ENCODE measurements at places on chromosomes 3 and 15.

DNA sequence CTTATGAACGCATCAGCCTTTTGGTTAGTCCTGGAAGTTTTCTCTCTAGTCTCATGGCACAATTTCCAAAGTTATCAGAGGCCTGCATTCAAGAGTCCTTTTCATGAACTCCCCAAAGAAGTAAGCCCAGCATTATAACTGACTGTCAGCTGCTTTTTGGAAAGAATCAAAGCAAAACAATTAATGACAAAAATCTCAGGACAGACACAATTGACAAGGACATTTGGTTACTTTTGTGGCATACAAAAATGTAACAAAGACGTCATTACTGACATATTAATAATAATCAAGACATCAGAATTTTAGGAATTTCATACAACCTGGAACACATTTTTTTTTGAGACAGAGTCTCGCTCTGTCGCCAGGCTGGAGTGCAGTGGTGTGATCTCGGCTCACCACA is 21.2 kb downstream of the KATNBL1 start:
- DNase-seq = no peak

DNA sequence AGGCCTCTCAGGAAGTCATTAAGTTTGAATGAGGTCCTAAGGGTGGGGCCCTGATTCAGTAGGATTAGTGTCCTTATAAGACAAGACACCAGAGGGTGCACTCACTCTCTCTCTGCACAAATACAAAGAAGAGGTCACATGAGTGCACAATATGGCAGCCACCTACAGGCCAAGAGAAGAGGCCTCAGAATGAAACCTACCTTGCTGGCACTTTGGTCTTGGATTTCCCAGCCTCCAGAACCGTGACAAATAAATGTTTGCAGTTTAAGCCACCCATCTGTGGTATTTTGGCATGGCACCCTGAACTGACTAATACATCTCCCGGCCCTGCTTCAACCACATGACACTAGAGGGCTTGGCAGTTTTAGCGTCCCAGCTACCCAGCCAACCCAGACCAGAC is 73.9 kb upstream of the CHRNB4 start:
- DNase-seq = no peak

- no peak for DNase-seq
These were observed 16.0 kb downstream of the FBLN2 start for GRCh38 chr3:13564751-13565560.

DNA sequence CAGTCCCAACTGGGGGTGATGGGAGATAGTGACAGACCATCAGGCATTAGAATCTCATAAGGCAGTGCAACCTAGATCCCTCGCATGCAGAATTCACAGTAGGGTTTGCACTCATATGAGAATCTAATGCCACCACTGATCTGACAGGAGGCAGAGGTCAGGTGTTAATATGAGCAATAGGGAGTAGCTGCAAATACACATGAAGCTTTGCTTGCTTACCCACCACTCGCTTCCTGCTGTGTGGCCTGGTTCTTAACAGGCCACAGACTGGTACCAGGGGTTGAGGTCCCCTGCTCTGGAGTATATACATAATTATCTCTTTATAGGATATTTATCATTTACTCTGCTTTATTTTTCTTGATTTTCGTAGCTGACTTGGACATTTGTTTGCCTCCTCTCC is 36.0 kb upstream of the ZMAT3 start:
- DNase-seq = no peak

DNA sequence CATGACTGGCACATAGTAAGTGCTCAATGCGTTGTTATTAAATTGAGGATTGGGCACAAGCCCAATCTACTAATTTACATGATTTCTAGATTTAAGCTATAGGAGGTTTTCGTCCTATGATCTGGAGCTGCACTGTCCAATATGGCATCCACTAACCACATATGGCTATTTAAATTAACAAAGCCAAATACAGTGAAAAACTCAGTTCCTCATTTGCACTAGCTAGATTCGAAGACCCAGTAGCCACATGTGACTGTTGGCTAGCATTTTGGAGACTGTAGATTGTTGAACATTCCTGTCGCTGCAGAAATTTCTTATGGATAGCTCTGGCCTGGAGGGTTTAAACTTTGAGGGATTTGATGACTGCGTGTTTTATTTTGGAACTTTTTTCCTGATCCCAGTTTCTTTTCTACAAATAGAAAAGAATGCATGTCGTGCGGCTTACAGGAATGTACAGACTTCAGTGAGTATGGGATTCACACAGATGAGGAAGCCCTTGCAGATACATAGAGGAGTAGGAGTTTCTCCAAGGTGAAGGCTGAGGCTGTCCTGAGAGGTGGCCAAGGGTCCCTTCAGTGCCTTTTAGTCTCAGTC is 82.8 kb downstream of the SLCO3A1 start:
- DNase-seq = no peak

- DNase-seq = no peak
These were observed 46.4 kb downstream of the C2CD4B start for GRCh38 chr15:62118520-62119226.

DNA sequence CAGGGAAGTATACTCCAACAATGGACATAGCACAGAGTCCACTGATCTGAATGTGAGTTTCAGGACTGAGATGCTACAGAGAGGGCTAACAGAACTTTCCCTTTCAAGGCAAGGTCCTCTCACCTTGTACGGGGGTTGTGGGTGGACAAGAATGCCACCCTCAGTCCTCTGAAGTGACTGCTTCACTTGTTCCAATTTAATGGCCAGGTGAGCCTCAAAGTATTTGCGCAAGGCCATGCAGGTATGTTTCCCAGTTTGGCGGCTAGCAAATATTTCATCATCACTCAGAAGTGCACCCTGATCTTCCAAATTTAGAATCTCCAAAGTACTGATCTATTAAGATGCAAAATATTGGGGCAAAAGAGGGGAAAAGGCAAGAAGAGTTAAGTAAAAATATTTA is 38.1 kb downstream of the RBM15B start:
- no peak for DNase-seq

DNA sequence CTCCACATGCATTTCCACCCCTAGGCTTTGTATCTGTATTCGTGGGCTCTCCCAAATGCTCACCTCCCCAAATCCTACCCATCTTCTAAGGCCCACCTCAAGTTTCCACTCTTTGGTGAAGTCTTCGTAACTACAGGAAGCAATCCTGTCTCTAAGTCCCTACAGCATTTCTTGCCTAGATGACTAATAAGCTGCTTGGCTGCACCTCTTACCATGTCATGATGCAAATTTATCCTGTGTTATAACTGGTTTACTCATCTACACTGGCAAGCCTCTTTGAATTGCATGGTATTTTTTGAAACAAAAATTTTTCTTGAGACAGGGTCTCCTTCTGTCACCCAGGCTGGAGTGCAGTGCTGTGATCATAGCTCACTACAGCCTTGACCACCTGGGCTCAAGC is 73.3 kb downstream of the SETMAR start:
- DNase-seq = no peak

- DNase-seq = no peak
These were observed 156.5 kb upstream of the ABI3BP start for GRCh38 chr3:101149707-101150106.

GRCh38 chr3:15647611-15648167 is 46.1 kb downstream of the BTD start:
- no peak for DNase-seq

- DNase-seq = no peak
These were observed 14.8 kb downstream of the NT5DC2 start for GRCh38 chr3:52518723-52519444.

DNA sequence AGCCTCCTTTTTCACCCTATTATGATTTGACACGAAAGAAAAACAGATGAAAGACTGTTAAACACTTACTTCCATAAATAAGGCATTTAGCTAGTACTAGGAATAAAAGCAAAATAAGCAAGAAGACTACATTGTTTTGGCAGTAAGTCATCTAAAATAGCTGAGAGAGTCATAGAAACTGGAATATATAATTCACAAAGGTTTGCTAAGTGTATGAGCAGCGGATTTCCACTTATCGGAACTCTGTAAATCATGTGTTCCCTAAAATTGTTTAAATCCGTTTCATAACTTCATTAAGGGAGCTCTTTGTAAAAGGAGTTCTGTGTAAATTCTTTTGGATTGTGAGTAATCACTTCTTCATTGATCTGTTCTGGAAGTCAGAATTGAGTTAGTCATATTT is 202.5 kb upstream of the CBLB start:
- no peak for DNase-seq

GRCh38 chr3:10449436-10449835 is 56.0 kb downstream of the ATP2B2 start:
- DNase-seq = no peak

Measured in stimulated activated CD4-positive, alpha-beta T cell treated with anti-CD3 and anti-CD28 coated beads, Interleukin-1b, Interleukin-23, amount 100 ng/mL, for 4 hours (primary cell).